ENCODE measurements at places on chromosomes 5 and 9.

- DNase-seq: no peak
These were observed 1.2 kb downstream of the OTULINL start for GRCh38 chr5:14582797-14583137.

GRCh38 chr5:150783422-150783928 is 4.9 kb downstream of the SMIM3 start:
- DNase-seq: no peak

DNA sequence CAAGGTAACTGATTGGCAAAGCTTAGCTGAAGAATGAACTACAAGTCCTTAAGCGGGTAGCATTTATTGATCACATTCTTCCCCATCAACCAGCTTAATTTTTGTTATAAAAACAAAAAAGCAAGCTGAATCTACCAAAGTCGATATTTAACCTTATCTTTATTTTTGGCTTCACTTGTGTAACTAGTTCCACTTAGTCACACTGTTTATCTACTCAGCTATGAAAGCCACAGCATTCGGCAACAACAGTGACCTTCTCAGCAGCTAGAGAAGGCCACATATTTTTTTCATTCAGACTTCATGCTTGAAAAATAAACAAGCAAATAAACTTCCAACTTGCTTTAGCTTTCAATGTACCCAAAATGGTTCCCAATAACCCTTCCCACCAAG is 69.4 kb downstream of the KLHL3 start:
- no peak for DNase-seq

- no peak for DNase-seq
These were observed 30.3 kb downstream of the TYRP1 start for GRCh38 chr9:12723409-12724028.

DNA sequence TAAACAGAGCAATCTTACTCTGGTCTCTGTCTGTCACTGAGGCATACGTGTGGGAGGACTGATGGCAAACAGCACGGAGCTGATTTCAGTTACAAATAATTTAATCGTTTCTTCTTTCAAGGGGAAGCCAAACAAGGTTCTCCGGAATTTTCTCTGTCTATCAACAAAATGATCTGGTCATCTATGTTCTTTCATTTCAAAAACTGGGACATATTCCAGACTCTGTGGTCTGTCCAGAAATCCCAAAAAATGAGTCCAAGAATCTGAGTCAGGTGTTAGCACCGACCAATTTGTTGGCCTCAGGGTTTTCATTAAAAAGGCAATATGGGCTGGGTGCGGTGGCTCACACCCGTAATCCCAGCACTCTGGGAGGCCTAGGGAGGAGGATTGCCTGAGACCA is 69.9 kb upstream of the ZNF608 start:
- no peak for DNase-seq

- DNase-seq: no peak
These were observed 13.2 kb upstream of the SLC25A48 start for GRCh38 chr5:135821061-135821801.

DNA sequence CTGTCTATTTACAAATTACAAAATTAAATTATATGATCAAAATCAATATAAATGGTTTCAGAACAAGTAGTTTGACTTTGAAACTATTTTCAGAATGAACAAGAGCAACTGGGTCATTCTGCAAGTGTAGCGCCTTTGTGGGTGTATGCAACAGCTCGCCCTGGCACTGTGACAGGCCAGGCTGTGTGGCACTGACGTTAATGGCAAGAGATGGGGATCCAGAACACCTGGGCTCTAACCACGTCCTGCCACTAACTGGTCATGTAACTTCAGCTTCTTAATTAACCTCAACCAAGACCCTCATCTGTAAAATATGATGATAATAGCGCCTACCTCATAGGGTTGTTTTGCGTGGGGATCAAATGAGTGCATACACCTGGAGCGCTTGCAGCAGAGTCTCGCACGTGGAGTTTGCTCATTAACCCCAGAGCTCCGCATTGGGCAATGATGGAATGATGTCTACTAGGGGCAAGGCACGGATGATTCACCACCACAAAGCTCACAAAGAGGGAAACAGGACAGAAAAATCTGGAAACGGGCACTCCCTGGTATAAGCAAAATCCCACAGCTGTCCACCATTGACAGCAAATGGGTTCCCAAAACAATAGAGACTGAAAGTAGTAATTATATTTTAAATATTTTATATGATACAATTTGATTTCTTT is 639.4 kb downstream of the SEMA5A start:
- DNase-seq: no peak

DNA sequence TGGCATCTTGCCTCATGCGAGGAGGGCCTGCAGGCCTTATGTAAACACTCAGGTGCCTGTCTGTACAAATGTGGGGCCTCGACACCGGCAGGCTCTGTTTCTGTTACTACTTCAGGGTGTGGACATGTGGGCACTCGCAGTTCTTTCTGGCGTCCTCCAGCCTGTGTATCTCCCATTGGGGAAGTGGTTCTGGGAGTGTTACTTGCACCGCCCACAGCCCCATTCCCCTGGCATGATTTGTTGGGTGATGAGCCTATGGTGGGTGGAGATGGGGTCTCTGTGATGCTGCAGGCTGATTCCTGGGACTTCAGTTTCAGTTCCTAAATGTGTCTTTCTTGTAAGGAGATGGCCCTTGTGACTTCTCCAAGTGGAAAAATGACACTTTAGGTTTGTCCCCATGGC is 82.1 kb upstream of the PITX1 start:
- no peak for DNase-seq

DNA sequence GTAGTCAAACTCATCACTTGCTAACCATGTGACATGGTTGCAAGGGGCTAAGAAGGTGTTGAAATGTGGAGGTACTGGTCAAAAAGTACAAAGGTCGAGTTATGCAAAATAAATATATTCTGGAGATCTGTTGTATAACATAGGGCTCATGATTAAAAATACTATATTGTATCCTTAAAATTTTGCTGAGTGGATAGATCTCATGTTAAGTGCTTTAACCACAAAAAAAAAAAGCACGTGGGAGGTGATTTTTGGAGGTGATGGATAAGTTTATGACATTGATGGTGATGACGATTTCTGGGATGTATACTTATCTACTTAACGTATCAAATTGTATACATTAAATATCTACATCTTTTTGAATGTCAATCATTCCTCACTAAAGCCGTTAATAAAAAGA is 96.2 kb upstream of the PAPPA start:
- DNase-seq: no peak

GRCh38 chr5:134994560-134995156 is 27.0 kb downstream of the CATSPER3 start:
- DNase-seq: no peak

DNA sequence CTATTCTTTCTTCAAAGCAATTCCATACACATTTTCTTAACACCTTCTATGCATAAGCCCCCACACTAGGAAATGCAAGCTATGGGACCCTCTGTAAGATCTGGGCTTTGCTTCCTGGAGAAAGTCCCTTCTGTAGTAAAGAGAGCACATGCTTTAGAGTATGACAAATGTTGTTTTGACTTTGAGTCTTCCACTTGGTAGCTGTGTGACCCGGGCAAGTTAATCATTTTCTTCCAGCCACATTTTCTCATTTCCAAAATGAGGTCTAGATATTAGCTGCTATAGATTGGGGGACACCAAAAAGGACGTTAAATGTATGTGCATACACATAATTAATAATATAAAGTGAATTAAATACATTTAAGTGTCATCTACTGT is 334.0 kb downstream of the NFIB start:
- no peak for DNase-seq

- no peak for DNase-seq
These were observed 1.0 kb downstream of the TRPC7 start for GRCh38 chr5:136364307-136364706.

- DNase-seq: no peak
These were observed 202.8 kb downstream of the DMRTA1 start for GRCh38 chr9:22649384-22649783.

DNA sequence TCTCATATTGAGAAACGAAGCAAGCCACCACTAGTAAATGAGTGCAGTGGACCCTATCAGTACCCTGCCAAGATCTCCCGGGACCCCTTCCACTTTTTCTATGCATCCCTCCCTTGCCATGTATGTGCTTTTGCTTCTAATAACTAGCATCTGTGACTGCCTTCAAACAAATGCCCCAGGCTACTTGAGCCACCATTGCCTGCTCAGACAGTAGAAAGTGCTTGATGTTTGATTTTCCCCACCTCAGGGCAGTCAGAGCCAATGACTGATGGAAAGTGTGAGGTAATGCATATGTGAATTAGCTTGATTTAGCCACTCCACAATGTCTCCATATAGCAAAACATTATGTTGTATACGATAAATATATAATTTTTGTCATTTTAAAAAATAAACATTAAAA is 797.3 kb upstream of the ACO1 start:
- no peak for DNase-seq

GRCh38 chr5:89710006-89710405 is 699.5 kb downstream of the CETN3 start:
- DNase-seq: no peak

- no peak for DNase-seq
These were observed 744.5 kb upstream of the C9orf72 start for GRCh38 chr9:28317745-28318144.

DNA sequence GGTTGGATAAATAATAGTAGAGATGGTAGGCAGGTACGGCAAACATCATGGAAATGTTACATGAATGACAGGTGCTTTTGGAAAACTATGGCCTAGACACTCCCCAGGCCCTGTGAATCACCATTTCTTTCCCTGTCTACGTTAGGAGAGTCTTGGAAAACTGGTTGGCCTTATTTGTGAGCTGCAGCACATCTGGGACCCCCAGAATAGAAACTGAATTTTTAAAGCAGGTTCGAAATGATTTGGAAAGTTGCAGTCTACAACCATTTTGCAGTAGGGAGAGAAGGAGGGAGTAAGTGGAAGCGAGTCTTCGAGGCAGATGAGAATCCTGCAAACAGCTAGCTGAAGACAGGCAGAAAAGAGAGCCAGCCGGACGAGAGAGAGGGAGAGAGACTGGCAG is 13.0 kb downstream of the C1QTNF2 start:
- no peak for DNase-seq

DNA sequence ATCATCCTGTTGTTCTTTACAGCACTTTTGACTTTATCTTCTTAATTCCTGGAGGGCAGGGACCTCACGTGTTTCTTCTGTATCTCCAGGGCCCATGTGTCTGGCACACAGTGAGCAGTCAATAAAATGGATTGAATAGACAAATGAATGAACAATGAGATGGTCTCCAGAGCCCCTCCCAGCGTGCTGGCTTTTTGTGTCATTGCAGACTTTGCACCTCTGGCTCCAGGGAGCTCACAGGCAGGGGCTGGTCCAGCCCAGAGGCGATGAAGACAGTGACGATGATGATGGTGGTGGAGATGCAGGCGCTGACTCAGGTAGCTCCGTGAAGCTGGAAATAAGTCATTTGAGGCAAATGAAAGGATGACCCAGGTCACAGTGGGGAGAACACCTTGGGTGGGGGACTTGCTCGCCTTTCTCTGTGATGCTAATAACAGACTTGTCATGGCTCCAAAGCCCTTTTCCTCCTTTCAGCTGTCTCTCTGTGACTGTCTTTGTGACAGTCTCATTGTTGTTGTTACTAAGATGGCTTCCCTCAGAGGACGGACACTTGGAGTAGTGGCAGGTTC is 30.4 kb upstream of the FABP6 start:
- DNase-seq: no peak

DNA sequence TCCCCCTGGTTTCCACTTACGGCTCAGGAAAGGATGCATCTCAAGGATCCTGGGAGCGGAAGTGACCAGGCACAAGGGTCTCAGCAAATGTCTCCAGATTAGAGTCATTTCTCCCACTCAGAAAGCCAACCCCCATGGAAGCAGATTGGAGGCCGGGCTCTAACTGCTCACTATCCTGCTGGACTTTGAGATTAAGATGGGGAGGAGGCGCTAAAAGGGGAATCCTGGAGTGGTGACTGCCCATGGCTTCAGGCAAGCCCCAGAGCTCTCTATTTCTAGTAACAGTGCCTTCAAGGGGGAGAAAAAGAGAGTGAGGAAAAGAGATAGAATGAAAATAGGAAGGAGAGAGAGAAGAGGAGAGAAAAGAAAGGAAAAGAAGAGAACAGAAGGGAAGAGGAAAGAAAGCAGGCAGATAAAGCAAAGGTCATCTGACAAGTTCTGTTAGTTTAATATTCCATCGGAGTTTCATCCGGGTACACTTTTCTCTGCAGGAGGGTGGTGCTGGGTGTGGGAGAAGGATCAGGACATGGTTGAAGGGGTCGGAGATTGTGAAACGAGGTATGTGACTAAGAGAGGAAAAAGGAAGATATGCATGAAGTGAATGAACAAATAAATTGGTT is at the start of gene AGXT2:
AGXT2 (minus strand) TSS at position 165 of the 620 bp plus-strand sequence; CDS start at position 108, 57 bp downstream.
- DNase-seq: no peak

DNA sequence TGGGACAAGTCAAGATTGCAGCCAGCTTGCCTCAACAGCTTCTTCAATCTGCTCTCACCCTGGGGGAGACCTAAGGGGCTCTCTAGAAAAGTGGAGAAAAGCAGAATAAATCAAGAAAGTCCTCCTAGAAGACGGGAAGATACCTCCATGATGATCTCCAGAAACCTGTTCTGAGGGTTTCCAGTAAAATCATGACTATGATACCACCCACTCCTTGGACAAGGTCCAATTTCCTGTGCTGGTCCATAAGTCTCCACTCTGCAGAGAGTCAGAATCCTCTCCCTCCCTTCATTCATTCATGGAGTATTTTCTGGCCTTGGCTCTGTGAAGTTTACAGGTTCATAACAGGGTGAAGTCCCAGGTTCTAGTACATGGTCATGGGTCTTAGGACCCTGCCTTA is 168.6 kb downstream of the SLC12A2 start:
- no peak for DNase-seq

- DNase-seq: no peak
These were observed 481.9 kb downstream of the ZNF608 start for GRCh38 chr5:124264499-124264898.

DNA sequence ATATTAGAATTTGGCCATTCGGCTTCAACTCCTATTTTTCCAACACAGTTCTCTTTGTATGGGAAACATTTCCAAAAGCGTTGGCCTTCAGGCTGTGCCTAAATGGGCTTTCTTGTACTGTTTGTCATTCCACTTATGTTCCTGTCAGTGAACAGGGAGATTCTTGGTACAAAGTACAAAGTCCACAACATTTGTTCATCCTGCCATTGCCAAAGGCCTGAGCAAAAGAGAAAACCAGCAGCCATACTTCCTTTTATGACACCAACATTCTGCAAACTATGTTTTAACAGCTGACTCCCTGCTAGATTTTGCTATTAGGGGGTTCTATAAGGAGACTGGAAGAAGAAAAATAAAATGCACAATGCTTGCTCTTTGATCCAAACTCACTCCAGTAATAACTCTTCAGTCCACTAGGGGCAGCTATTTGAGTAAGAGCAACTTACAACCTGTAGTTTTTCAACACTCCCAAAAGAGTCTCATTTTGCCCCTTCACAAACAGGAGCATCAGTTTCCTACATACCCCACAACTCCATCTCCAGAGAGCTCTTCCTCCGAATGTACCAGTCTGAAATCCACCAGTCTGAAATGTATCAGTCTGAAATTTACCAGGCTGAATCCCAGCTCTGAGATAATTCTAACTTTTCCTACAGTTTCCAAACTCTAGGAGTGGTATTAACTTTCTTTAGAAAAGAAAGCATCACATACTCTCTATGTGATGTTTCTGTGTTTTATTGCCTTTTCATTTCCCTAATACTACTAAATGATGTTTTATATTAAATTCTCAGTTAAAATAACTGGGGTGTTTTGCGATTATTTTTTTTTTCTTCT is 693.8 kb downstream of the DNAH5 start:
- no peak for DNase-seq

Measured in stimulated activated CD8-positive, alpha-beta memory T cell treated with anti-CD3 and anti-CD28 coated beads, Interleukin-2, amount 100 ng/mL, for 48 hours (primary cell).